ENCODE measurements at places on chromosomes 1 and 21. TPM values are rescaled to one million over a fixed set of nuclear protein-coding genes. Genes with fewer than 3 reads are reported as not detected.
A peak's percentile ranks its signal among the peaks of the same experiment; 100 is the strongest.

GRCh38 chr1:198734323-198735008 lies 95.6 kb downstream of the PTPRC start:
- DNase-seq = no peak

DNA sequence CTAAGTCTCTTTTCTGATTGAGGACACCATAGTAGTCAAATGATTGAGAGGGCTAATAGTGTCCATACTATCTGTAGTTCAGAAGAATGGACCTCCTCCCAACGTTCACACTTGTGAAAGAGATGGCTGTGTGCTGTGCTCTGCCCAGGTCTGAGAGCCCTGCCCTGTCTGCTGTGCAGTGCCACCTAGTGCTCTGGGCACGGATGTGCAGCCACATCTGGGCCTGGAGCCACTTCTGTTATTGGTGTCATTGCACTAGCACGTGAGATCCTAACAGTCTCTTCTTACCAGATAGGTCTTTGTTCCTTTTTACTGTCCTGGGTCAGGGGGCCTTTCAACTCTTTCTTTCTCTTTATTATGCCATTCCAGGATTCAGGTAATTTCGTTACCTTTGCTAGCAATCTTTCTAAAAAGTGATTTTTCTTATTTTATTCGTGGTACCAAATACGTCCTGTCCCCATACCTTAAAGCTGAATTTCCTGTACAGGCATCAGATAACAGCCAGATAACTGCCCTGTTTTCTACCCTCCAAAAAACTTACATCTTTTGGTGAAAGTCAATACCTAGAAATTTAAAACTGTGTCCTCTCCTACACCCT lies 21.7 kb downstream of the INTS3 start:
- DNase-seq = peak; percentile 93

GRCh38 chr1:6474815-6475282 lies 8.9 kb upstream of the TNFRSF25 start:
- DNase-seq = no peak

DNA sequence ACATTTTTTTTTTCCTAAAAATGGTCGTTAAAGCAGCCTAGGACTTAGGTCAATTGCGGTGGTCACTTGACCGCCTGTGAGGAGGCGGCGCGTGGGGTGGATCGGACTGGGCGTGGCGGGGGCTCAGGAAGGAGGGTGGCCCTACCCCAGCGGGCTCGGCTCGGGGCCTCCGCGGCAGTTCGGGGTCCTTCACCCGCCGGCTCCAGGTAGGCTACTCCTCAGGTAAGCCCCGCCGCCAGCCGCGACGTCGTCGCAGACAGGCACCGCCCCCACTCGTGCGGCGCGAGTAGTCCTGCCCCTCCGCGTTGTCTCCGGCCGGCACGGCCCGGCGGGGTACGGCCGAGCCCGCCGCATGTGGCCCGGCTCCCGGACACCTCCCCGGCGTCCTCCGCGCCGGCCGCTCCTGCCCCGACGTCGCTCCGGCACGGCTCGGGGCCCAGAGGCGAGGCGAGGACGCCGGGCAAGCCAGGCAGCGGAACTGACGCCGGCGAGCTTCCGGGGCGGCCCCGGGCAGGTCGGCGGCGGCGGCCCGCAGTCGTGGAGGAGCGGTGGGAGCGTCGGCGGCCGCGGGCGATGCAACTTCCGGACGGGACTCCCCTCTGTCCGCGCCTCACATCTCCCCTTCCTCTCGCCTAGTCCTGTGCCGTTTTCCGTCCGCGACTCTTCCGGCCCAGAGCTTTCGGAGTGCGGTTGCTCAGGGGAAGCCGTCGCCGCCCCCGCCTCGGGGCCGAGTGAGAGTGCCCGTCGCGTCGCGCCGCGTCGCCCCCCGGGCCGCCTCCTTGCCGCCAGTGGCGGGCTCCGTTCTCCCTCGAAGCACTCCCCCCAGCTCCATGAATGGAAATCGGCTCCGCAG lies at the start of gene AGO3:
Gene AGO3, plus strand, starts transcription at position 513 of the 853 bp plus-strand sequence. Its CDS starts 322 bp downstream, at position 835.
- DNase-seq = peak; percentile 65

- no peak for DNase-seq
Measured at GRCh38 chr1:180353945-180354344, 123.9 kb downstream of the LHX4 start.

GRCh38 chr1:85028151-85028550 lies 20.1 kb downstream of the MCOLN3 start:
- no peak for DNase-seq

- DNase-seq = no peak
Measured at GRCh38 chr1:53580739-53581475, 121.7 kb downstream of the DMRTB1 start.

DNA sequence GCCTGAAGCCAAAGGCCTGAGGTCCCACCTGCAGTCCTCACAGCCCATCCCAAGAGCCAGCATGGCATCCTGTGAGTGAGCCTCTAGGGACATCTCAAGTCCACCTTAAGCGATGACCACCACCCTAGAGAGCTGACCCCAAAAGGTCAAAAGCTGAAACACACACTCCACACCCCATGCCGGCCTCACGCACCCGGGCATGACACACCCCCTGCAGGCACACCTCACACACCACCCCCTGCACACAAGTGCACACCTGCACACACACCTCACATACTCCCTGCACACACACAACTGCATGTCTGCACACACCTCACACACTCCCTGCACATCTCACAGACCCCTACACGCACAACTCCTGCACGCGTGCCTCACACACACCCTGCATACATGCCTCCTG lies 118.7 kb downstream of the NPHP4 start:
- no peak for DNase-seq

DNA sequence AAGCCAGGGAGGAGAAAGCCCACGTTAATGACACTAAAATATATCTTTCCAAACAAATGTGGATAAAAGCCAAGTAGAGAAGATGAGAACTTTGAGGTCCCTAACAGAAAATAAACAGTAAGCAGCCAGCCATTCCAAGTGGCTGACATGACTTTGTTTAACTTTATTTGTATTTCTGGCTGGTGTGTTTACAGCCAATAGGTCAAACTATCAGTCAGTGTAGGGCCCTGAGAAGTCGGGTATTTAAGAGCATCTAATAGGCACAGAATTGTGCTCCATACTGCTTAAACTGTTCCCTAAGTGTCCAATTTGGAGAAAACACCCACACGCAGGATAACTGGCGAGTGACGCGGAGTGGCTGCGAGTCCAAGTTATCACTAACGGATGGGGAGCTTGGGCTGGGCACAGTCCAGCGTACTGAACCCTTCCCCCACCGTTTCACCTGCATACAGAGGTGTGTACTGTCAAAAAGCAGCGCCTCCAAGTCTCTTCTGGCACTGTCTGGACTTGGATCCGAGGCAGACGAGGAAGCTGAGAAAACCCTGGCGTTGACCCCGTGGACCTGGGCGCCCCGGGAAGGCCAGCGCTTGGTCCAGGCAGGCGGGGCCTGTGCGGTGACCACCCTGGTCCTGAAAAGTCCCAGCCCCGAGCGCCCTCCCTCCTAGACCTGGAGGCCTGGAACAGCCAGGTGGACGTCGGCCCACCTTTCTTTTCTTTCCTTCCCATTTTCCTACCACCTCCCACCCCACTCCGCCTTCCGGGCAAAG lies 662 bp upstream of the LGALS8 start:
- DNase-seq = peak; percentile 7

GRCh38 chr1:219726480-219727272 lies 113.8 kb upstream of the ZC3H11B start:
- DNase-seq = no peak

DNA sequence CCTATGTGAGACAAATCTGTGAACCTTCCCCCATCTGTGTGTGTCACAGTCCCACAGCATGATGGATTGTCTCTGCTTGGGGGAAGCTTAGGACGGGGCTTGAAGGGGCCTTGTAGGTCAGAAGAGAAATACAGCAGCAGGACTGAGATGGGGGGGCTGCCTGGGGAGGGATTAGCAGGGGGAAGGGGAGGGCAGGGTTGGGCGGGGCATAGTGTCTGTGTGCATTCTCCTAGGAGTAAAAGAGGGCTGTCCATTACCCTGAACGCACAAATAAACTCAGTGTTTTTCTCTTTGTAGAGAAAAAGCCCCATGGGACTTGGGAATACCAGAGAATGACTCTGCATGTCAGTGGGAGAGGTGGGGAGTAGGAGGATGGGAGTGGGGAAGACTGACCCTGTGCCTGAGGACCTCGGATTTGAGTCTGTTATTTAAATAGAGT lies 16.4 kb downstream of the RNF220 start:
- no peak for DNase-seq

DNA sequence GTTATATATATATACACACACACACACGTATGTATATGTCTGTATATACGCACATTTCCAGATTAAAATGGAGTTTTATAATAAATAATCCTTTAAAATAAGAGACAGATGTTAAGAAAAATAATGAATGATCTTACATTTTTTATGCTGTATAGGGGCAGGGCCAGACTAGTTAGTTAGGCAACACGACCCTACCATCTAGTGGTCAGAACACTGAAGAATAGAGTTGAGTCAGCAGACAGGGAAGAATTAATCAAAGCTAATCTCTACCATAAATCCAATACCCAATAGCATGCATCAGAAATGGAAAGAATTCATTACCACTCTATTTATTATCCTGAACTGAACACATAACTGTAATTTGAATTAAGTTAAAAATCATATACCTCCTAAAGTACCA lies 156.7 kb downstream of the BRINP3 start:
- no peak for DNase-seq

DNA sequence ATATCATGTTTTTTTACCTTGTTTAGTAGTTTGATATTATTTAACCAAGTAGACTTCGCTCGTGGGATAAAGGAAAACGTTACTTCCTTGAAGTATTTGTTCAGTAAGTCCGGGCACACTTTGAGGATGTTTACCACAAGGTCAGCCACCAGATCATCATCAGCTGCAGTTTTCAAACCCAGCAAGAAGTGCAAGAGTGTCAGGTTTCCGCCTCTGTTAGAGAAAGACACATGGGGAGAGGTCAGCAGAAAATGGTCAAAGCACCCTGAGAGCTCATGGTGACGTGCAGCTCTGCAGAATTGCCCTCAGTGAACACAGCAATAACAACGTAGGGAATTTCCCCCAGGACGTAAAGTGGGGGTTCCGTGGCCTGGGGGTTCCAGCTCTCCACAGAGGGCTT lies 24.4 kb downstream of the URB1 start:
- no peak for DNase-seq

DNA sequence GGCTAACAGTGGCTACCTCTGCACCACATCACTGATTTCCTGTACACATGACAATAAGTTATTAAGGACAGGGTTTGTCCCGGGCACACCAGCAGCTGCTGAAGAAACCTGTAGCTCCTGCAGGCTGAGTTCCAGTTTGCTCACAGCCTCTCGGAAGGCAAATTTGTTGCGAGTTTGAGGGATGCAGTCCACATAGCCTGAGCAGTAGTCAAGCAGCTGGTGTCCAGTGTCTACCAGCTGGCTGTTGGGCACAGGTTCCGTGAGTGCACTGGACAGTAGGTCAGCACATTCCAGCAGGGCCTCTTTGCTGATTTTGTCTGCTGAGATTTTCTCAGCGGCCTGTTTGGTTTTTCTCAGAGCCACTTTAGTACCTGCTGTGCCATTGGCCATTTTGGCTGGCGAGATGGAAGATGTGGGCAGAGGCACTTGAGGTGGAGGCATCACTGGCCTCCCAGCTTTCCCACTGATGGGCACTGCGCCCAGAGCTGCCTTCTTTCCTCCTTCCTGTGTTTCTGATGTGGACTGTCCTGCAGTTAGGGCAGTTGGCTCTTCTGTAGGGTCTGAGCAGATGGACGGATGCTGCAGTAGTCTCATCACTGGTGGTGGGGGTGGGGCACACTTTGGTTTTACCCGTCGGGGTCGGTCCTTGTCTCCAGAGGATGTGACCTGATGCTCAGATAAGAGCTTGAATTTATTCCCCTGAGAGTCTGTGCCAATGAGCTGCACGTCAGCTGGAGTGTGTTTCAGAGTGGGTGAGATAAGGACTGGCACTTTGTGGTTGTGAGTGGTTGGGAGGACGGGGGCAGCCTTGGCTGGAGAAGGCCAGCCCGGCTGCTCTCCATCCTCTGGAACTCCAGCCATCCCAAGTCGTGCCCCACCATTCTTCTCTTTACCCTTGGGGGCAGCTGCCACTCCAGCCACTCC lies 26.1 kb downstream of the TOR3A start:
- DNase-seq = no peak

- DNase-seq = no peak
Measured at GRCh38 chr1:13710086-13710485, 10.1 kb downstream of the PRDM2 start.

DNA sequence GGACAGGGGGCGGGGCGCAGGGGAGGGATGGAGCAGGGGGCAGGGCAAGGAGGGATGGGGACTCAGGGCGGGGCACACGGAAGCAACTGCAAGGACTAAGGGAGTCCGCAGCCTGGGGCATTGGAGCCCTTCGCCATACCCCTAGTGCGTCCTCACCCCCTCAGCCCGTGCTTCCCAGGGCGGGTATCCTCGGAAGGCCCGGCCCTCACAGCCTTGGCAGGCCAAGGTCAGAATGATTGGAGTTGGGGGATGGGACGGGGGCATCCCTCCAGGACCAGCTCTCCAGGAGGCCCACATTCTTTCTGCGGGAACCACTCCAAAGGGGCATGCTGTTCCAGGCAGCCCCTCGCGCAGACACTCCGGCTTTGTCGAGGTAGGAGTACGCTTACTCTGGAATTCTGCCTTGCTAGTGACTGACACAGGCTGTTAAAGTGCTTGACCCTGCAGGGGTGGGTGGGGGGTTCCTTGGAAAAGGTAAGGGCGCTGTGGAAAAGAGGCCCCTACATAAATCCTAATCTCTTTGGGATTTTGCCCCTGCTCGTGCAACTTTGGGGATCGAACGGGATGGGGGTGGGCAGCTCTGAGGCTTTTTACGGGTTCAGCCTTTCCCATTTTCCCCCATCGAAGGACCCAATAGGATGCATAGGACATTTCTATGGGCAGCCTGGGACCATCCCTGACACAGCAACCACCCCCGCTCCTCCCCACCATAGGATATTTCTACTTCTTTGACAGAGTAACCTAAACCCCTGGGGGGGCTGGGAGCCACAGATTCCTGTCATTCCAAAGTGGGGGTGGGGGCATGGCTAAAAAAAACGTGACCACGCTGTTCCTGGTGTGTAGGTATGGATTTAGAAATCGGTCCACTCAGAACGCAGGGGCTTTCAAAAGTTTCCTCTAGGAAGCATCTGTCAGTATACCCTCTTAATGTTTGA lies 738 bp upstream of the TRIM11 start:
- DNase-seq = no peak

ALX3 gene
- not detected for total RNA-seq

PTPRU gene
- 75.6 TPM for total RNA-seq

ST6GALNAC5 gene
- 10.6 TPM for total RNA-seq

CAMSAP2 gene
- 27.3 TPM for total RNA-seq
